ENCODE measurements at places on chromosomes 5 and 9.
A peak's percentile ranks its signal among the peaks of the same experiment; 100 is the strongest.

DNA sequence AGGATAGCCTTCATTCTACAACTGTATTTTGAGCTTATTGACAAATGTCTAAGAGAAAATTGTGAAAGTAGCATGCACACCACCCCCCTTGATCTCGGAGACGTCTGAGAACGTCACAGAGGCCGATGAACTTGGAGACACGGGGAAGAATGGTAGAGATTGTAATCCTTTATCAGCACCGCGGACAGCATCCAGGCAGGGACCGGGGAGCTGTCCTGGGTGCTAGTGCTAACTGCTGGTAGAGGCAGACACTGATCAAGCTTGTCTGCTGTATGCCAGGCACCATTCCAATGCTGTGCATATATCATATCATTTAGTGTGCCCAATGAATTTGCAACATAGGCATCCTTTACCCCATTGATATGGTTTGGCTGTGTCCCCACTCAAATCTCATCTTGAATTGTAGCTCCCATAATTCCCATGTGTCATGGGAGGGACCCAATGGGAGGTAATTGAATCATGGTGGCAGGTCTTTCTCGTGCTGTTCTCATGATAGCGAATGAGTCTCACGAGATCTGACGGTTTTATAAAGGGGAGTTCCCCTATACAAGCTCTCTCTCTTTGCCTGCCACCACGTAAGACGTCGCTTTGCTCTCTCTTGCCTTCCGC lies 98.8 kb downstream of the LHX2 start:
- peak; percentile 88 for DNase-seq

DNA sequence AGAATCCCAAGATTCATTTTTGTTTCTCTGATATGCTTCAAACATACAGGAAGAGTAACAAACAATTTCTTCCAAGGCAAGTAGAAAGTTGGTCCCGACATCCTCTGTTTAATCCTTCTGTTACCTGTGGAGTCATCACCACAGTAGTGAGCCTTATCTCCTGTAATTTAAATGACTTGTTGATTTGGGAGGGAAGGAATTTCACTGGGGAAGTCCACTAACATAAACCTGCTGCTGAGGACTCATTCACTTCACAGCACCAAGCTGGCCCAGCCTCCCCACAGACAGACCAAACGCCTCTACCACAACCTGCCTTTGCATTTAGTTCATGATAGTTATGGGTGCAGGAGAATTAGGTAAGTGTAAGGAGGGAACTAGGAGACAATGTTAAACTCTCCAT lies 63.2 kb downstream of the PRKACG start:
- DNase-seq: no peak

- peak; percentile 77 for DNase-seq
These were observed 19.5 kb upstream of the GOLPH3 start for GRCh38 chr5:32193591-32193990.

DNA sequence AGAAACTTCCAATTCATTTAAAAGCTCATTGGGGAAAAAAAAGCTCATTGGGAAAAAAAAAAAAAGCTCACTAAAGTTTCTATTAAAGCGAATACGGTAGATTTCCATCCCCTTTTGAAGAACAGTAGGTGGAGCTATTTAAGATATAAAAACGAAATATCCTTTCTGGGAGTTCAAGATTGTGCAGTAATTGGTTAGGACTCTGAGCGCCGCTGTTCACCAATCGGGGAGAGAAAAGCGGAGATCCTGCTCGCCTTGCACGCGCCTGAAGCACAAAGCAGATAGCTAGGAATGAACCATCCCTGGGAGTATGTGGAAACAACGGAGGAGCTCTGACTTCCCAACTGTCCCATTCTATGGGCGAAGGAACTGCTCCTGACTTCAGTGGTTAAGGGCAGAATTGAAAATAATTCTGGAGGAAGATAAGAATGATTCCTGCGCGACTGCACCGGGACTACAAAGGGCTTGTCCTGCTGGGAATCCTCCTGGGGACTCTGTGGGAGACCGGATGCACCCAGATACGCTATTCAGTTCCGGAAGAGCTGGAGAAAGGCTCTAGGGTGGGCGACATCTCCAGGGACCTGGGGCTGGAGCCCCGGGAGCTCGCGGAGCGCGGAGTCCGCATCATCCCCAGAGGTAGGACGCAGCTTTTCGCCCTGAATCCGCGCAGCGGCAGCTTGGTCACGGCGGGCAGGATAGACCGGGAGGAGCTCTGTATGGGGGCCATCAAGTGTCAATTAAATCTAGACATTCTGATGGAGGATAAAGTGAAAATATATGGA lies at the start of gene PCDHGA12:
Gene PCDHGA12 (plus strand): TSS at position 176 of the 782 bp plus-strand sequence. CDS start 253 bp downstream, at position 429.
- no peak for DNase-seq

GRCh38 chr9:81522716-81523551 lies 166.4 kb downstream of the TLE1 start:
- no peak for DNase-seq

GRCh38 chr5:67010684-67011409 lies 185.8 kb downstream of the CD180 start:
- DNase-seq: no peak

- DNase-seq: no peak
These were observed 115.2 kb downstream of the SIL1 start for GRCh38 chr5:139082813-139083498.

DNA sequence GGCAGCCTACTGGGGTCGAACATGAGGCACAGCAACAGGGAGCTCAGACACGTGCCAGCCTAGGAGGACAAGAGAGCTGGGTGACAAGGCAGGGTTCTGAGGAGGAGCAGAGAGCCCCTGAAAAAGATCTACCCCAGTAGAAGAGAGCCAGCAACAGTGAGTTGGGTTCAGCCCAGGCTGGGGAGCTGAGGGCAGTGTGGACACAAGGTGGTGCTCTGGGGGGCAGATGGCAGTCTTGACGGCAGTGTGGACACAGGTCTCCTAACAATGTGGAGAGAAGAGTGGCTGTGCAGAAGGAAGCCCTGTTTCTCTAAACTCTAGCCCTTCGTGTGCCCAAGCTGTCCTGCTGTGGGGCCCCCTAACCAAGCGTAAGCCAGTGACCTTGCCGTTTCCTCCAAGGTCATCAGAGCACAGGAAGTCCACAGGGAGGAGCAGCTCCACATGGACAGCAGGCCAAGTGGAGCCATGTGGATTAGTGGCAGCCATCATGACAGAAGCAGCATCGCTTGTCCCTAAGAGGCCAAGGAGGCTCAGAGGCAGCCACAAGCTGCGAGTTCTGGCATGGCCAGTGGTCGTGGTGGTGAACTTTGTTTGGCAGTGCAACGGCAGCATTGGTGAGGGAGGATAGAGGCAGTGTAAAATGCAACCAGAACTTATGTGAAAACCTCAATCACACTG lies 25.1 kb upstream of the LMX1B start:
- DNase-seq: no peak

DNA sequence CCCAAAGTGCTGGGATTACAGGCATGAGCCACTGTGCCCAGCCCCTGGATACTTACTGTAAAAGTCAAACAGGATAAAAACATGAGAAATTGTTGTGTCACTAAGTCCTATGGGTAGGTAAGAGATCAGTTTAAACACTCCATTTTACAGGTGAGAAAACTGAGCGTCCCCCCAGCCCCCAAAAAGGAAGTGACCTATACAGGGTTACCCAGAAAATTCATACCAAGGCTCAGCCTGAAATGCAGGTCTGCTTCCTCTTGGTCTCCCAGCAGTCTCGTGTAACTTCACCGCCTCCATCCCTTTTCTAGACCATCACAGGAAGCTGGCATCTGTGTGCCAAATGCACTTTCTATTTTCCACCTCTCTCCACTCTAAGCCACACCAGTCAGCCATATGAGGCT lies 57.2 kb downstream of the TMOD1 start:
- no peak for DNase-seq

GRCh38 chr5:3352711-3353110 lies 242.9 kb upstream of the IRX1 start:
- no peak for DNase-seq

DNA sequence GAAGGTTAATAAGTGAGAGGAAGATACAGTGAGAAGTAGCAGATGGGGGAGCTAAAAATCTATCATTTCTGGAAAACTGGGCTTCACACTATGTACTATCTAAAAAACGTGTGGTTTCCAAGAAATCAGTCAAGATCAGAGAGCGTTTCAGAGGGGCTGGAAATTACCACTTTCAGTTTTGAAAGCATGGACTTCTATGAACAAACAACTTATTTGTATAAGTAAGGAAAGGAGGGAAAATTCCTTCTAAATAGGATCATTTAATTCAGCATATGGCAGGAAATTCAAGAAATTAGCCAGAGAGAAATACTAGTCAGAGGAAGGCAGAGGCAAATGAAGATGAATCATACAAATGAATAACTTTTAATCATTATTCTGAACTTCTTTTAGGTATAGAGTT lies 11.3 kb downstream of the TNC start:
- DNase-seq: no peak

- DNase-seq: no peak
These were observed 872 bp upstream of the SMIM3 start for GRCh38 chr5:150777685-150778084.

- no peak for DNase-seq
These were observed 23.9 kb downstream of the LARP1 start for GRCh38 chr5:154779105-154779504.

GRCh38 chr5:367358-368130 lies 46.0 kb downstream of the AHRR start:
- no peak for DNase-seq

GRCh38 chr5:125189531-125189941 lies 443.1 kb upstream of the ZNF608 start:
- DNase-seq: no peak

DNA sequence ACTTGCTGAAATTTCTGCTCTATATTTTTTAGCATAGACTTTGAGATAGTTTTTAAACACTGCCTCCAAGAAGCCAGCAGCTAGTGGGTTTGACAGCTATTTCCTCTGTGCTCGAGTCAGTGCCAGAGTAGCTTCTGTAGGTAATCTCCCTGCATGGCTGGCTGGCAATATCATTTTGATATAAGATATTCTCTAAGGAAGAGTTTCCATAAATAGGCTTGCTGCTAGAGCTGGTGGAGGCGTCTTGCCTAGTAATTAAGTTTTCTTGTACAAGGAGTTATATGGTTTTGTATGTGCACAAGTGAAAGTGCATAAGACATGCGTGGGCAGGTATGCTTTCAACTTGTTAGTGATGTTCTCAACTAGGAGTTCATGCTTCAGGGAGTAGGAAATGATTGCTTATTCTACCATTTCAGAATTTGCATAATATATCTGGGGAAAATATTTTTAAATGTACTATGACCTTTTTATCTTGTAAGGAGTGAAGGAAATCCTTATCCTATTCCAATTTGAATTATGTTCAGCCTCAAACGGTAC lies 74.1 kb upstream of the CCL21 start:
- no peak for DNase-seq

DNA sequence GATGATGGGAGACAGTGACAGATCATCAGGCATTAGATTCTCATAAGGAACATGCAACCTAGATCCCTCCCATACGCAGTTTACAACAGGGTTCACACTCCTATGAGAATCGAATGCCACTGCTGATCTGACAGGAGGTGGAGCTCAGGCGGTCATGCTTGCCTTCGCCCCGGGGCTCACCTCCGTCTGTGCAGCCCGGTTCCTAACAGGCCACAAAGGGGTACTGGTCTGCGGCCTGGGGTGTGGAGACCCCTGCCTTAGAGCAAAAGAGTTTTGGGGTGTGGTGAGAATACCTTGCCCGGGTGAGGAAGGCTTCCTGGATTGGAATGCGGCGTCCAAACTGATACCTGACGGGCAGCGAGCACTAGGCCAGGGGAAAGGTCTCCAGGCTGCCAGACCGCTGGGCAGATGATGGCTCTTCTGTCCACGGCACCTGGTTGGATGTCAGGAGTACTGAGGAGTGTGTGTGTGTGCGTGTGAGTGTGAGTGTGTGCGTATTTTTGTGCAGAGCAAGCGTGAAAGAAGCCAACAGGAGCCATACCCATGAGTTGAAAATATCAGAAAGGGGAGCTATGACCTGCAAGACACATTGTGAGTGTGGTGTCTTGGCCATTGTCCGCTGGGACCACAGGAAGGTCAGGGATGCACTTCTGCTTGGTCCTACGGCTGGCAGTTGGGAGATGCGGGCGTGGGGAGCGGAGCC lies 55.4 kb downstream of the ACER2 start:
- no peak for DNase-seq

- DNase-seq: no peak
These were observed 655.2 kb downstream of the PDE4D start for GRCh38 chr5:59238126-59238902.

DNA sequence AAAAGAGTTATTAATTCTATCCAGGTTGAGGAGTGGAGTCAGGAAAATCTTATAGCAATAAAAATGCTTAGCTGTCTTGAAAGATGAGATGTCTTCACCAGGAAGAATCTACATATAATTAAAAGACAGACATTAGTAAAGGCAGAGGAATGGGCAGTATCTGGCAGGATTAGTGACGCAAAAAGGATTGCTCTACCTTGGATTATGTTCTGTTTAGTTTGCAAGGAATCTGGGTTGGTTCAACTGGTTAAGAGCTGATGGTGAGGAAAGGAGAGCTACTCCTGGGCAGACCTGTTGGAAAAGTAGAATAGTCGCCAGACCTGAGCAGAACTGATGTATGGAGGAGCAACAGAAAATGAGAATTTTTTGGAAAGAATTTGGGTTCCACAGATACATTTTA lies 318.5 kb downstream of the ADGRV1 start:
- DNase-seq: no peak

DNA sequence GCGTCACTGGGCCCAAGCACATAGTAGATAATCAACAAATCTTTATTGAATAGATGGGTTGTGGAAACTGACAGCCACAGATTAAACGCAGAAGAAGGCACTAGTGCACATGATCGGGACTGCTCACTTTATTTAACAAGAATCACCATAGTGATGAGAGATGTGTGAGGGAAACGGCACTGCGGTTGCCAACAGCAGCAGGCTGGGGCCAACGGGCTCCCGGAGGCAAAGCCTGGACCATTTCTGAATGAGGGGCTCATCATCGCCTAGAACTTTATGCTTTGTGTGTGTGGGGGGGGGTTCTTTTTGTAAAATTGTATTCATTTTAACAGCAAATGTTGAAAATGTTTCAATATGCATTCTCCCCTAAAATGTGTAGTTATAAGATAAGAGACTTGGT lies 61.9 kb upstream of the RUFY1 start:
- DNase-seq: peak; percentile 61

DNA sequence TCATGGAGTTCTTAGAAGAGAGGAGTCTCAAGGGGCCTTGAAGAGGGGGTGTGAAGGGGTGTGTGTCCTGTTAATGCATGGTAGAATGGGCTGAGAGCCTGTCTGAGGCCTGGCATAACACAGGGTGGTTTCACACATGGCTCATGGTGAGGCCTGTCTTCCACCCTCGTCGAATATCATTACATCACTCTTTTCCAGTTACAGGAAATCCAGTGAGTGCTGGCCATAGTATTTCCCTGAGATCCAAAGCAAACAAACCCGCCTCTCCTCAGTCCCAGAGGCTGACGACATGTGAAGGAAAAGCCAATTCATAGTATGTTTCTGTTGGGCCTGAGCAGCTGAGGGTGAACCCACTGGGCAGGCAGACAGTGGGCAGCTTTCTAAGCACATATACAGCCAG lies 159.4 kb upstream of the NR3C1 start:
- peak; percentile 58 for DNase-seq

- DNase-seq: no peak
These were observed 24.4 kb downstream of the WHRN start for GRCh38 chr9:114480746-114481435.

DNA sequence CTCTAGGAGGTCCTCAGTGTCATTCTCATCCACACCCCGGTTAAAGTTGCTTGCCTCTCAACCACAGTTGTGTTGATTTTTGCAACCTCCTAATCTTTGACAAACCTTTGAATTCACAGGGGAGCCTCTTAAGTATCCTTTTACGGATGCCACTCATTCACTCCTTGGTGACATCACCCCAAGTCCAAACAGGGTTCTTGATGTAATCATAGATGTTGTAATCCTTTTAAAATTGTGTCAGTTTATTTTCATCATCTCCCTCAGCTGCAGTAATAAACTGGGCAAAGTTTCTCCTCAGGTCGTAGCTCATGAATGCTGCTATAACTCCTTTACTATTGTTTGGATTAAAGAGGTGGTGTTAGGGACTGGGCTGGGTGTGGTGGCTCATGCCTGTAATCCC lies 637.2 kb upstream of the NUDT12 start:
- no peak for DNase-seq
